ENCODE measurements at places on chromosomes 5 and 9.

DNA sequence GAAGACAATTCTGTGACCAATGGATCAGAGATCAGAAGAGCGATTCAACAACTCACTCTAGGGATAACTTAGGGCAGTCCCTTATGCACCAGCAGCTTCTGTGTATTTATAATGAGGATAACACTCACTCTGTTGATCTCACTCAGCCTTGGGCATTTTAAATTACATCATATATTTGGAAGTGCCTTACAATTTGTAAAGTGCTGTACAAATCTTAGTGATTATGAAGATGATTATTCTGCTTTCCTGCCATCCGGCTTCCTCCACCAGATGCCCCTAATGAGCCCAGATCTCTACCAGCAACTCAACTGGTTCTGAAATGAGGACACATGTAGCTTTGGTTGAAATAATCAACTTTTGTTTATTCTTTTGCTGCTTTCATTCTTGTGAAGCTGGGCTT lies 105.3 kb downstream of the PCSK1 start:
- DNase-seq, result no peak

- no peak for DNase-seq
Observed at GRCh38 chr9:77829420-77829819, 181.3 kb upstream of the GNA14 start.

DNA sequence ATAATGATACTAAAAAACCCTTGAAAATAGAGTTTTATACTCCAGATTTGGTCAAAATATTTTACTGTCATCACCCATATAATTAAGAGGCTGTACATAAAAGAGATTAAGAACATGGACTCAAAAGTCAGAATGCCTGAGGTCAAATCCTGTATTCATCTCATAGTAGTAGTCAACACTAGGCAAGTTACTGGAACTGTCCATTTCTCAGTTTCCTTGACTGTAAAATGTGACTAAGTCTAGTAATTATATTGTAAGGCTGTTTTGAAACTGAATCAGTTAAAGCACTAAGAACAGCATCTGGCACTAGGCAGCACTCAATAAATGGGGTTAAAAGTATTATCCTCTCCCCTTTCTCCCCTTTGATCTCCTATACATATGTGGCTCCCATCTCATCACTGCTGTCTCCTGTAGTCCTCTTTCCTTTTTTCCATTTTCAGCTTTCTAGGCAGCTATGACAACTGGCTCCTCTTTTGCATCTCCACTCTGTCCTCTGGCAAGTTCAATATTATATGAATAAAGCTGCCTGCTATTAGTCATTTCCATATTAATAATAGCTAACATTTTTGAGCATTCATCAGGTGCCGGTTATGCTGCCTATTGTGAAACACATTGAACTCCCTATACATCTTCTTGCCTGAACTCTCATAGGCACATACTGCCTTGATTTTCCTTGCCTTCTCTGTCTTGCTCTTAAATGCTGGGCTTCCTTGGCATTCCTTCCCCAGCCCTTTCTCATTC lies 185.8 kb upstream of the NREP start:
- no peak for DNase-seq

DNA sequence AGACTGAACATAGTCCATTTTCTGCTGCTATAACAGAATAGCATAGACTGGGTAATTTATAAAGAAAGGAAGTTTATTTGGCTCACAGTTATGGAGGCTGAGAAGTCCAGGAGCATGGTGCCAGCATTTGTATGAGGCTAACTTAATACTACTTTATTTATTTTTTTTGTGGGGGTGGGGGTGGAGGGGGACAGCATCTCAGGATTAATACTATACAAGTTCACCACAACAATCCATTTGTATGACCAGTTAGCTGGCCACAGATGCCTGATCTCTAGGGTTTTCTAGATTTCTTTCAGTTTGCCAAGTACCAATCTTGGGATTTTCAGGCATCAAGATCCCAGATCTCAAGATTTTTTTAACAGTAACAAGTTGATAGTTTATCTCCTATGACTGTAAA lies 20.3 kb downstream of the ANGPTL2 start:
- no peak for DNase-seq

DNA sequence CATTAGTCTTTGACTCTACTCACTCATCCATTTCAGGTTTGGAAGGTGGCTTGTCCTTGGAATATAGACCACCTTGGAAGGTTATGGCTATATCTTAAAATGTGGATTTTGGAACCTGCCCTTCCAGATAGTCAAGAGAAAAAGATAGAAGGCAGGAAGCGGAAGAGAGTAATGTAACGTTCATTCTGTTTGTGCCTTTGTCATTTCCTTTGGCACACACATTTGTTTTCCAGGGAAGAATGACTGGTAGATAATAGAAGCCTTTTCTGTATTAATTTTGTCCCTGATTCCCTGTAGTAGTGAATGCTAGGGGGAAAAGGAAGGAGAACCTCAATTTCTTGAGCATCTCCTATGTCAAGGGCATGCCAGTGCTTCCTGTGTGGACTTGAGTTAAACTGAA lies 54.7 kb downstream of the PPIC start:
- DNase-seq, result no peak

- no peak for DNase-seq
Observed at GRCh38 chr9:114847492-114848417, 41.9 kb upstream of the TNFSF15 start.

DNA sequence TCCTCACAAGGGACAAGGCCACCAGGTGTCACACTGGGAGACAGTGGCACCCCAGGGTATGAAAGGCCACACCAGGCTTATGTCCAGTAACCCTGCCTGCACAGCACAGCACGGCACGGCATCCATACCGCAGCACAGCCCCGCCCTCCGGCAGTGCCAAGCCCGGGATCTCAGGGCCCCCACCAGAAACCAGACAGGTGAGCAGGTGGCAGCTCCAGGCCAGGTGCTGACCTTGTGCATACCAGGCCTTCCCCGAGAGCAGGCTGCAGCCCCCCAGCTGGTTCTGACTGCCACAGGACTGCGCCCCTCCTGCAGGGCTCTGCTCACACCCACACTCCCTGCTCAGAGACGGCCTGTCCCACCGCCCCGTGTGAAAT lies 56.5 kb downstream of the ADAMTS2 start:
- no peak for DNase-seq

Measured in iPS-NIHi11 (cell line).